ENCODE measurements at places on chromosomes 1 and 21. TPM values are rescaled to one million over a fixed set of nuclear protein-coding genes. Genes with fewer than 3 reads are reported as not detected.

Gene RGS13
- total RNA-seq: not detected

Gene KRTAP24-1
- not detected for total RNA-seq

Gene CYP4A22
- not detected for total RNA-seq

Gene BMP8B
- total RNA-seq: 0.09 TPM

Gene SMYD2
- 11.4 TPM for total RNA-seq

Gene WNT2B
- 1.9 TPM for total RNA-seq

Gene NFASC
- 42.3 TPM for total RNA-seq

Gene CCDC27
- not detected for total RNA-seq

- no peaks in the 10 kb centered on the region for H3K36me3 ChIP-seq
- no peaks in the 10 kb centered on the region for H3K27me3 ChIP-seq
- peaks cover 43% of the 10 kb centered on the region for H3K4me1 ChIP-seq
- no peak overlapping the region for H3K4me3 ChIP-seq
These were observed 1.1 kb upstream of the SLC27A3 start for GRCh38 chr1:153774026-153774595.

DNA sequence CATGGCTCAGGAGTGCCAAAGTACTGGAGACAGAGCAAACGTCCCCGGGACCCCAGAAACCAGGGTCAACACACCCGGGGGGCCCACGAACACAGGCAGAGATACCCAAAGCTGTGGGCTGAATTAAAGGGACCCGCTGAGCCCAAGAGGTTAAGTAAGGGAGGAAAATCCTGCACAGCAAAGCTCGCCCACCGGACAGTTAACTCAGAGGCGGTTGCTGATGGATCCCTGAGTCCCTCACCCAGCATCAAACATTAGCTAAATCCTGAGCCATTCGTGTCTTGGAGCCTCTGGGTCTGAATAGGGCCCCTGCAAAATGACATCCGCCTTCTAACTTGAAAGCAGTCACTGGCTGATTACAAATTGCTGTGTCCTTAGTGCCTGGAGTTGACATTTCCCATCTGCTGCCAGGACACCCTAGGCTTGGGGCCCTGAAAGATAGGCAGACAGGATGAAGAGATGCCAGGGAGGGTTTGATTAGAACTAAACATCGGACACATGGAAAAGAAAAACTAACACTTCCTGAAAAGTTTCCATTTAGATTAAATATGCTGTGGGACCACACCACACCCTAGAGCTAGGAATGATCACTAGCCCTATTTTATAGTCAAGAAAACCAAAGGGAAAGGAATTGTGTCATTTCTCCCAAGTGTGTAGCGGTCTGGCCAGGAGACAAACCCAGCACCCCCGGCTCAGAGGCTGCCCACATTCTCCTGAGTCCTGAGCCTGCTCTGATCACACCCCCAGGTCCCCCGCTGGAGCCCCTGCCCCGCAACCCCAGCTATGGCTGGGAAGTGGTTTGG lies 239.3 kb downstream of the NPHP4 start:
- H3K27me3 ChIP-seq: peaks cover 7% of the 10 kb centered on the region
- DNase-seq: no peak
- H3K4me1 ChIP-seq: no peaks in the 10 kb centered on the region
- H3K4me3 ChIP-seq: no peak overlapping the region
- H3K27ac ChIP-seq: no peak overlapping the region
- no peaks in the 10 kb centered on the region for H3K36me3 ChIP-seq

DNA sequence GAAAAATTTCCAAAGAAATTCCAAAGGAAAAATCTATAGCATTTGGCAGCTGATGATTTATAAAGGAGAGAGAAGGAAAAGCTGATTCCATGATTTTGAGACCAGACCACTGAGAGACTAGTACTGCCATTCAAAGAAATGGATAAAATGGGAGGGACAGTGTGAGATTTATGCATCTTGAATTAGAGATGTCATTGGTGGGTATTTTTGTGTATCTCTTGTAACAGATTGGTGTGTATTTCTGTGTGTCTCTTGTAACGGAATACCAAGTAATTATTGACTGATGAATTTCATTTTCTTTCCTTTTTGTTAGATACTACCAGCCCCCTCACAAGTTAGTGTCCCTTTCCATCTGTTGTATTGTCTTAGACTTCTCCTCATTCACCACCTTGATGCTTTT lies 102.2 kb downstream of the OLFML2B start:
- no peak for DNase-seq
- no peaks in the 10 kb centered on the region for H3K4me1 ChIP-seq
- H3K27me3 ChIP-seq: no peaks in the 10 kb centered on the region
- H3K36me3 ChIP-seq: no peaks in the 10 kb centered on the region
- H3K4me3 ChIP-seq: no peak overlapping the region

GRCh38 chr1:206925106-206925736 lies 3.5 kb upstream of the FCMR start:
- H3K36me3 ChIP-seq: no peaks in the 10 kb centered on the region
- H3K4me3 ChIP-seq: no peak overlapping the region
- no peaks in the 10 kb centered on the region for H3K27me3 ChIP-seq
- peak; percentile 72 for DNase-seq
- H3K4me1 ChIP-seq: no peaks in the 10 kb centered on the region

- DNase-seq: no peak
- no peak overlapping the region for H3K4me3 ChIP-seq
- no peaks in the 10 kb centered on the region for H3K36me3 ChIP-seq
- no peaks in the 10 kb centered on the region for H3K27me3 ChIP-seq
These were observed 17.3 kb upstream of the LRP8 start for GRCh38 chr1:53344921-53345838.

GRCh38 chr1:119587341-119587740 lies 60.7 kb downstream of the ZNF697 start:
- H3K4me3 ChIP-seq: no peak overlapping the region
- peaks cover 7% of the 10 kb centered on the region for H3K4me1 ChIP-seq
- no peaks in the 10 kb centered on the region for H3K36me3 ChIP-seq
- peak; percentile 80 for DNase-seq
- no peaks in the 10 kb centered on the region for H3K27me3 ChIP-seq

DNA sequence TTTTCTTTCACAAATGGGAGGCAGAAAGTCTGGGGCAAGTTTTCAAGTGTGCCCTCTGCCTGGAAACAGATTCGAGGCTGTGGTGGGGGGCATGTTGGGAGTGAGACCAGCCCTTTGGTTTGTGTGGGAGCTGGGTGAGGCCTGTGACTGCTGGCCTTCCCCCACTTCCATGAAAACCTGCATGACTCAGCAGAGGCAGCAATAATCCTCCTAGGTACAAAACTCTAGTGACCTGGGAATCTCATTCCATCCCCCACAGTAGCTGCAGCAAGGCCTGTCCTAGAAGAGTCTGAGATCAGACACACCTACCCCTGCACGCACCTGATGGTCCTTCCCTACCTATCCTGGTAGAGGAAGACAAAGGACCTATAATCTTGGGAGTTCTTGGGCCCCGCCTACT lies 42.1 kb upstream of the KIAA0040 start:
- H3K27me3 ChIP-seq: no peaks in the 10 kb centered on the region
- H3K4me3 ChIP-seq: no peak overlapping the region

GRCh38 chr21:33578214-33578613 lies 10.3 kb downstream of the DONSON start:
- H3K27me3 ChIP-seq: no peaks in the 10 kb centered on the region
- H3K36me3 ChIP-seq: peaks cover 49% of the 10 kb centered on the region
- H3K4me1 ChIP-seq: no peaks in the 10 kb centered on the region
- no peak overlapping the region for H3K4me3 ChIP-seq
- no peak for DNase-seq

DNA sequence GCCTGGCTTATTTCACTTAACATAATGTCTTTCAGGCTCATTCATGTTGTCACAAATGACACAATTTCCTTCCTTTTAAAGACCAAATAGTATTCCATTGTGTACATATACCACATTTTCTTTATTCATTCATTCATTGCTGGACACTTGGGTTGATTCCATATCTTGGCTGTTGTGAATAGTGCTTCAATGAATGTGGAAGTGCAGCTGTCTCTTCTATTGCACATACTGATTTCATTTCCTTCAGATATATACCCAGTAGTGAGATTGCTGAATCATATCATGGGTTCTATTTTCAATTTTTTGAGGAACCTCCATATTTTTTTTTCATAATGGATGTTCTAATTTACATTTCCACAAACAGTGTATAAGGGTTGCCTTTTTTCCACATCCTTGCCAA lies 38.6 kb upstream of the WLS start:
- no peaks in the 10 kb centered on the region for H3K36me3 ChIP-seq
- no peaks in the 10 kb centered on the region for H3K27me3 ChIP-seq
- no peak overlapping the region for H3K4me3 ChIP-seq
- no peak overlapping the region for H3K27ac ChIP-seq
- H3K4me1 ChIP-seq: no peaks in the 10 kb centered on the region
- no peak for DNase-seq

DNA sequence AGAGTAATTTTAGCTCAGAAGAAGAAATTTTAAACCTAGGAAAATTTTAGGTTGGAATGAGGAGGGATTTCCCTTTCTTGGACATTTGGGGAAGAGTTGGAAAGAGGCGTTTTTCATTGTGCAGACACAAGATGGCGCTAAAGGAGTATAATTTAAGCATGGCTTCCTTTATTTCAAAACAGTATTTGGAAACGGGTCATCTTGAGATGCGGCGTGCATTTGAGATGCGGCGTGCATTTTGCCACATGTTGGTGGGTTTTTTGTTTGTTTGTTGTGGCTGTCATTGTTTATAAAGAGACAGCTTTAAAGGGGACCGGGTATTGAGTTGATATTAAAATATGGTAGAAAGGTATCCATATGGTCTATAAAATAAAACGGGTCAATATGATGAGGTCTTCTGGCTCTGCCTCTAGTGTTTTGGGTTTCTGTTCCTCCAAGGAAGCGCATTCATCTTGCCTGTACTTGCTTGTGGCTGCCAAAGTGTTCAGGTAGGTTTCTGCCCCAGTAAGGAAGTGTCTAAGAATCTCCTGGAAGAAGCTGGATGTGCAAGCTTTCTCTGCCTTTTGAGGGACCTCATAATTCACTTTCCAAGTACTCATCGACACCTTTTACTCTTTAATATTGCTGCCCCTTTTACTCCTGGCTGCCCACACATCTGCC lies 210.3 kb downstream of the SLC35F3 start:
- no peak overlapping the region for H3K27ac ChIP-seq
- H3K4me1 ChIP-seq: no peaks in the 10 kb centered on the region
- DNase-seq: peak; percentile 17
- H3K4me3 ChIP-seq: no peak overlapping the region
- peaks cover 7% of the 10 kb centered on the region for H3K27me3 ChIP-seq

- H3K36me3 ChIP-seq: no peaks in the 10 kb centered on the region
- H3K4me3 ChIP-seq: no peak overlapping the region
- no peaks in the 10 kb centered on the region for H3K4me1 ChIP-seq
- DNase-seq: peak; percentile 71
- no peaks in the 10 kb centered on the region for H3K27me3 ChIP-seq
- no peak overlapping the region for H3K27ac ChIP-seq
These were observed 15.9 kb downstream of the ESPN start for GRCh38 chr1:6440198-6441126.

DNA sequence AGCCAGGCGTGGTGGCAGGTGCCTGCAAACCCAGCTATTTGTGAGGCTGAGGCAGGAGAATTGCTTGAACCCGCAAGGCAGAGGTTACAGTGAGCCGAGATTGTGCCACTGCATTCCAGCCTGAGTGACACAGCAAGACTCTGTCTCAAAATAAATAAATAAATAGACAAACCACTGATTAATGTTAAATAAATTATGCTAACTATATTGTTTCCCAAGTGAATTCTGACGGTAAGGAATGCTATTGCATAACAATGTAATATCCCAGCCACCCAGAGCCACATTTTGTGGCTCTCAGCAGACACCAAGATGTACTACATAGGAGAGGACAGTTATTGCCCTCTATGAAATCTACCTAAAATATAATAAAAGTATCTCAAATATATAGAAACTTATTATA lies 55.4 kb downstream of the LPGAT1 start:
- H3K36me3 ChIP-seq: no peaks in the 10 kb centered on the region
- no peaks in the 10 kb centered on the region for H3K4me1 ChIP-seq
- no peak overlapping the region for H3K27ac ChIP-seq
- H3K4me3 ChIP-seq: no peak overlapping the region

- no peak for DNase-seq
- H3K4me1 ChIP-seq: no peaks in the 10 kb centered on the region
These were observed 97.4 kb upstream of the KRTAP19-8 start for GRCh38 chr21:31135531-31136184.

- no peak for DNase-seq
- H3K4me1 ChIP-seq: no peaks in the 10 kb centered on the region
- no peaks in the 10 kb centered on the region for H3K36me3 ChIP-seq
- H3K27me3 ChIP-seq: peaks cover 12% of the 10 kb centered on the region
- no peak overlapping the region for H3K27ac ChIP-seq
These were observed 27.2 kb downstream of the RHEX start for GRCh38 chr1:206080026-206080820.

DNA sequence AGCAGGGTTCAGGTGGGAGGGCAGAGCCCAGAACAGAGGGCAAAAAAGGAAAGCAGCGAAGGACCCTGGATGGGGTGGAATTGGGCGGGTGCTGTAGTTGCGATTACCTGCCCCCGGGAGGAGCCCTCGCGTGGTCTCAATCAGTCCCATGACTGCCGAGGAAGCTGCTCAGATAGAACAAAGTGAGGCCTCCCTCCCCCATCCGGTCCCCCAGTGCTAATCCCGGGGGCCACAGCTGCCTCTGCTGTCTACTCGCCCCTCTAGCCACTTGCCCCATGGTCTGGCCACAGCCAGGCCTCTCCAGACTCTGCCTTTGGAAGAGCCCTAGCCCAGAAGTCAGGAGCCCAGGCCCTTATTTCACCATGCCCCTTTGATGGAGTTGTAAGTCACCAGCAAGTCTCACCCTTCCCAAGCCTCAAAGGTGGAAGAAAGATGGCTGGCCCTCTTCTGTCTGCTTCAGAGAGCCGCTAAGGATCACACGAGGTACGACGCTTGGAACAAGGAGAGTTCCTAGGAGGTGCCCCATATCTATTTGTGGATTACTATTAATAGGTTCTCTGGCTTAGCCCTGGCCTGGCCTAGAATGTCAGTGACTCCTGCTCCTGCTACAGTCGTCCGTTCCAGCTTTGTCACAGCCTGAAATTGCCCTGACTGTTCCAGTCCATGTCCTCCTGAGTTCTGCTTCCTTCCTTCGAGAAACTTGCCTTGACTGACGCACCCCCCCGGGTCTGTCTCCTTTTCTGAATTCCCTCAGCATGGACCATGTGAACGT lies 16.4 kb downstream of the ECHDC2 start:
- H3K27me3 ChIP-seq: no peaks in the 10 kb centered on the region
- no peak overlapping the region for H3K4me3 ChIP-seq
- H3K36me3 ChIP-seq: no peaks in the 10 kb centered on the region
- H3K4me1 ChIP-seq: no peaks in the 10 kb centered on the region
- no peak for DNase-seq
- H3K27ac ChIP-seq: no peak overlapping the region

DNA sequence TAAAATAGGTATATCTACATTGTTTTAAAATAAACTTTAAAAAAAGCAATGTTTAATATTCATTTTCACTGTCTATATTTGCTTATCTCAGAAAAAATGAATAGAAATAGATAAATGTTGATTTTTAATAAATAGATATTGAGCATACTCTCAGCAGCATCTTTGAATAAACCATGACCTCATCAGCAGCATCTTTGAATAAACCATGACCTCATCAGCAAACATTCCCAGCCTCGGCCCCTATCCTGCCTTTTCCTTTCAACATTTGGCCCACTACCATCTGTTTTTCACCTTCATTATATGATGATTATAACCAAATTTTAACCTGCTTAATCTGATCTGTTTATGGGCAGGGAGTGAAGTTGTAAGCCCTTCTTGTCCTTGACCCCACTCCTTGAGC lies 148.7 kb upstream of the SAMSN1 start:
- H3K27me3 ChIP-seq: no peaks in the 10 kb centered on the region
- H3K27ac ChIP-seq: no peak overlapping the region
- no peak for DNase-seq
- H3K4me1 ChIP-seq: no peaks in the 10 kb centered on the region
- H3K4me3 ChIP-seq: no peak overlapping the region
- no peaks in the 10 kb centered on the region for H3K36me3 ChIP-seq
